Epithelial cell of umbilical artery (primary cell): ENCODE measurements at places on chromosomes 11 and 22. TPM values are rescaled to one million over a fixed set of nuclear protein-coding genes. Genes with fewer than 3 reads are reported as not detected.

The TENM4 gene
- under 0.01 and 2.3 TPM in 2 replicates for total RNA-seq

The DNAJB7 gene
- not detected in 2 replicates for total RNA-seq

The LUZP2 gene
- under 0.01 TPM in 1 of 2 replicates, not detected in the other for total RNA-seq

The TBX1 gene
- 1.5 and 4.2 TPM in 2 replicates for total RNA-seq

The KMT5B gene
- 24.2 and 26.0 TPM in 2 replicates for total RNA-seq

The MAJIN gene
- total RNA-seq = not detected in 2 replicates

The NLRP10 gene
- total RNA-seq = 0.15 TPM in 1 of 2 replicates, not detected in the other

The PHOX2A gene
- not detected in 2 replicates for total RNA-seq

The ART5 gene
- not detected in 2 replicates for total RNA-seq

The ATF4 gene
- 183 and 249 TPM in 2 replicates for total RNA-seq

The LRRC32 gene
- total RNA-seq = 20.5 and 23.9 TPM in 2 replicates

The KRTAP5-10 gene
- total RNA-seq = not detected in 2 replicates

The TRIM49C gene
- total RNA-seq = not detected in 2 replicates

The TEX12 gene
- 0.32 TPM in 1 of 2 replicates, not detected in the other for total RNA-seq

The CHST1 gene
- 15.2 and 64.6 TPM in 2 replicates for total RNA-seq

The BDNF gene
- total RNA-seq = 2.6 and 8.5 TPM in 2 replicates

The SCUBE1 gene
- total RNA-seq = under 0.01 TPM in 1 of 2 replicates, not detected in the other

The LYVE1 gene
- total RNA-seq = 0.32 and 1.7 TPM in 2 replicates

The POU2AF2 gene
- total RNA-seq = not detected in 2 replicates

The OSM gene
- not detected in 2 replicates for total RNA-seq
